ENCODE measurements at places on chromosomes 6 and 20.

DNA sequence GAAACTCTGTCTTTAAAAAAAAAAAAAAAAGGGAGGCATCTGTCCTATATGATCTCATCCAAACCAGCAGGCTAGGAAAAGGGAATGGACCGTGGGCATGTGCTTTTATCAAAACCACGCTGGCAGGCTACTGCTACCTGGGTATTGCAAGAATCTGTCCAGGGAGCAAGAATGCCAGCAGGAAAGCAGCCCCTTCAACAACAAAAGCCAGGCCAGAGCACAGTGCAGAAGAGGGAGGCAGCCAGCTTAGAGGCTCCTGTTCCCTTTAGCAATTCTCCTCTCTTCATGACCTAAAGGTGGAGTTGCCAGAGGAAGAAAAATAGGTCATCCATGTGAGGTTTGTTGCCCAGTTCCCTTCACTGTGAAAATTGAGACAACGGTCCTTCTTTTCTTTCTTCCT lies 18.2 kb downstream of the TBC1D20 start:
- no peak for DNase-seq

DNA sequence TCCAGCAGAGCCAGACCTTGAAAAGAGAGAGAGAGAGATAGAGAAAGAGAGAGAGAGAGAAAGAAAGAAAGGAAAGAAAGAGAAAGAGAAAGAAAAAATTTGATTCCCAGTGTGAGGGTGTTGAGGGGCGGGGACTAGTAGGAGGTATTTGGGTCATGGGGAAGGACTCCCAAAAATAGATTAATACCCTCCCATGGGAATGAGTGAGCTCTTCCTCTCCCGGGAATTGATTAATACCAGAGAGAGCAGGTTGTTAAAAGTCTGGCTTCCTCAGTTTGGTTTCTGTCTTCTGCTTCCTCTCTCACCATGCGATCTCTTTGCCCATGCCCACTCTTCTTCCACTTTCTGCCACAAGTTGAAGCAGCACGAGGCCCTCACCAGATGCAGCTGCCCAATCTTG lies 28.8 kb upstream of the CFAP206 start:
- DNase-seq, result no peak

GRCh38 chr20:33685328-33686099 lies 671 bp downstream of the E2F1 start:
- peak; percentile 37 for DNase-seq

DNA sequence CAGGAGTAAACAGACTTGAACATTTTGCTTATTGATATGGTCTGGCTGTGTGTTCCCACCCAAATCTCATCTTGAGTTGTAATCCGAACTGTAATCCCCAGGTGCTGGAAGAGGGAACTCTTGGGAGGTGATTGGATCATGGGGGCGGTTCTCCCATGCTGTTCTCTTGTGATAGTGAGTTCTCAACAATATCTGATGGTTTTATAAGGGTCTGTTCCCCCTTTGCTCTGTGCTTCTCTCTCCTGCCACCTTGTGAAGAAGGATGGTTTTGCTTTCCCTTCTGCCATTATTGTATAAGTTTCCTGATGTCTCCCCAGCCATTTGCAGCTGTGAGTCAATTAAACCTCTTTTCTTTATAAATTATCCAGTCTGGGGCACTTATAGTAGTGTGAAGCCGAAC lies 40.0 kb downstream of the MYLIP start:
- no peak for DNase-seq

- no peak for DNase-seq
Observed at GRCh38 chr6:94052749-94053148, 633.4 kb upstream of the EPHA7 start.

DNA sequence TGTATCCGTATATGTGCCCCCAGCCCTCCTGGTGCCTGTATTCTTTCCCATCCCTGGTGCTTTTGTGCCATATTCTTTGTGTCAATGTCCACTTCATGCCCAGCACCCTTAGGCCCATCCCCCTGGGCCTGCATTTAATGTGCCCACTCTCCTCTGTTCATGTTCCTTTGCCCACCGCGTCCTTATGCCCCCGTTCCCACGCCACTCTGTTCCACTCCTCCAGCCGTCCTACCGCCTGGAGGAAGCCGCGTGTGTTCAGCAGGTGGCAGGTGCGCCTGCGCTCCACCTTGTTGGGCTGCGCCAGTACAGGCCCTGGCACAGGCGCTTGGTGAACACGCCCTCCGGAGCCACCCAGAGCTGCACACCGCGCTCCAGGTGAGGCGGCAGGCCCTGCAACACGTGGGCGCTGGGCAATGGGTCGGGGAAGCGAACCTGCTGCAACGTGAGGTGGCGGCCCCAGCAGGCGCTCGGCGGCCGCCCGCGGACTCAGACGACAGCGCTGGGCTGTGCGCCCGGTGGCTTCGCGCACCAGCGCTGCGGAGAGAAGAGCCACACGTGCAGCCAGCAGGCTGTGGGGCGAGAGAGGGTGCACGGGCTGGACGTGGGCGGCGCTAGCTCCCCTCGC lies 4.0 kb upstream of the FOXS1 start:
- DNase-seq, result no peak

GRCh38 chr6:3318821-3319540 lies 60.2 kb downstream of the PSMG4 start:
- no peak for DNase-seq

DNA sequence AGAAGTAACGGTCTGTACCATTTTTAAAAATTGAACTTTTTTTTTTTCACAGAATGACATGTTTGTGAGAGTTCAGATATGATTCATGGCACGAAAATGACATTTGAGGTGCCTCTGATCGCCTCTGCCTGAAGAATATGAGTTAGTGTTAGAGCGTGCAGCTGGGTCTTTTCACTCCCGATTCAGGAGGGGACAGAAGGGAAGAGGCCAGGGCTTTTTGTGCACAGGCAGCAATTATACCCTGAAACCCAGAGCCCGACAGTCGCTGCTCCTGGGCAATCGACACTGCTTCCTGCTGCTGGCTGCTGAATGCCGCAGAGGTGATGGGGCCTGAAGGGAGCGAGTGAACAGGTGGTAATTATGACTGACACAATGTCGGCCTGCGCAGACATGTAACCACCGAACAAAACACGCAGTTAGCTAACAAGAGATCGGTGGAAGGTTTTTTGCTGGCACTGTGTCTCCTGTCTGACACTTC lies 652.0 kb upstream of the NOX3 start:
- DNase-seq, result no peak

GRCh38 chr6:36927691-36928546 lies 26.6 kb upstream of the PI16 start:
- no peak for DNase-seq

- no peak for DNase-seq
Observed at GRCh38 chr6:96017070-96017359, 1.2 kb downstream of the FUT9 start.

DNA sequence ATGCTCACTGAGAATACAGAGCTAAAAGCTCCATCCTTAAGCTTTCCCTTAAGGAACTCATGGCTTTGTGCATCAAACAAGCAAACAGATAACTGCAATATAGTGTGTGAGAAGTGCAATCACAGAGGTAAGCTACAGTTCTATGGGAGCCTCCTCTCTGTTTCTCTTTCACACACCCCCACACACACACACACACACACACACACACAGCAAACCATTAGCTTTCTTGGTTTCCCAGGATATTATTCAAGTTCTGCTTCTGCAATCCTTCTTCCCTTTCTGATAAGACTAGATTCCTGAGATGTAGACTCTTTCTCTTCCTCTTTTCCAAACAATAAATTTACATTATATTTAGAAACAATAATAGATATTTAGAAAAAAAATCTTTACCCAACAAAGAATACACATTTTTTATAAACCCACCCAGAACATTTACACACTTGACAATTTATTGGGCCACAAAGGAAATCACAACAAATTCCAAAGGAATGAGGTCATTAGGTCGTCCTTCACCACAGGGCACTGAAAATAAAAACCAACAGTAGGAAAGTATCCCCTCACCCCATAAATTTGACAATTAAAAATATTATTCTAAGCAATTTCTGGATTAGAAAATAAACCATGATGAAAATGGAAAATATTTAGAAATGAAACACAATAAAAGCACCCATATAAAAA lies 9.3 kb upstream of the GFOD1 start:
- DNase-seq, result no peak

GRCh38 chr6:113160306-113161017 lies 696.7 kb upstream of the MARCKS start:
- no peak for DNase-seq

- no peak for DNase-seq
Observed at GRCh38 chr6:47439348-47439668, 38.3 kb upstream of the CD2AP start.

DNA sequence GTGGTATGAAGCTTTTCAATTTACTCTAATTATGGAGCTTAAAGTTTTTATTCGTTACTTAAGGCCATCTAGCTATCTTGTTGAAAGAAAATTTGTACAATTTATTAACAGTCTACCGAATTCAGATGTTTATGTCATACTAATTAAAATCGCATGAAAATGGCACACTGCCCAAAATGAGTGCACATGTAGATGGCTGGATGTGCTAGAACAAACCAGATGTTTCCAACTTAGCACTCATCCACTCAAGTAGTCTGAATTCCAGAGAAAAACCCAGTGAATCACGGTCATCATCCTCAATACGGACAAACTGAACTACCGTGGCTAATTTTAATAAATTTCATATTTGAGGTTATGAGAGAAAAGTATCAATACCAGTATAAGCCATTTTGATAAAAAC lies 70.4 kb downstream of the COL12A1 start:
- DNase-seq, result no peak

- no peak for DNase-seq
Observed at GRCh38 chr6:70956451-70957283, at the start of gene B3GAT2. B3GAT2 (minus strand) TSS chr6:70957060; CDS start chr6:70956429, 631 bp downstream.

DNA sequence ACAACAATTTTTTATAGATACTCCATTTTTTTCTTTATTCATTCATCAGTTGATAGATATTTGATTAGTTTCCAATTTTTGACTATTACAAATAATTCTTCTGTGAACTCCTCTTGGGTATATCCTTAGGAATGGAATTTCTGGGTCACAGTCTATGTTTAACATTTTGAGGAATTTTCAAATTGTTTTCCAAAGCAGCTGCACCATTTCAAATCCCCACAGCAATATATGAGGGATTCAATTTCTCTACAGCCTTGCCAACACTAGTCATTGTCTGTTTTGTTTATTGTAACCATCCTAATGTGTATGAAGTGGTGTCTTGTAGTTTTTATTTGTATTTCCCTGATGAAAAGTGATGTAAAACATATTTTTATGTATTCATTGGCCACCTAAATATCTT lies 320.3 kb upstream of the DEFB112 start:
- DNase-seq, result no peak

DNA sequence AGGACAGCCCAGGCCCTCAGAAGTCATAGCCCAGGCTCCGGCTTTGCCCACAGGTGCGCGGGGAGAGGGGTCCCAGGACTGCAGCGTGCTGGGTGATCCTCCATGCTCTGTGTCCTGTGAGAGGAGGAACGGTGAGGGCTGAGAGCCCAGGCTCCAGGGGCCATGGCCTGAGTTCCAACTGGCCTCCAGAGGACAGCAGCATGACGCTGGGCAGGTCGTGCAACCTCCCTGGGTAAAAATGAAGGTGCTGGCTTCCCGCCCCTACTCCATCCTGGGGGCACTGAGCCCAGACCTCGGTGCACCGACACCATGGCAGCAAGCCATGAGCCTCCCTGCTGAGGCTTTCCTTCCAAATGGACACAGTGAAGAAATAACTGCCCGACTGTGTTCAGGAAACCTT lies 305.4 kb downstream of the TAF4 start:
- no peak for DNase-seq

- no peak for DNase-seq
Observed at GRCh38 chr20:20658123-20658522, 54.3 kb downstream of the RALGAPA2 start.

- DNase-seq, result no peak
Observed at GRCh38 chr6:35170891-35171290, 29.8 kb upstream of the TCP11 start.

GRCh38 chr6:137056121-137056880 lies 11.5 kb upstream of the IL20RA start:
- no peak for DNase-seq

GRCh38 chr6:137497721-137498463 lies 3.7 kb upstream of the OLIG3 start:
- no peak for DNase-seq

- DNase-seq, result no peak
Observed at GRCh38 chr6:395432-396125, 4.0 kb downstream of the IRF4 start.

DNA sequence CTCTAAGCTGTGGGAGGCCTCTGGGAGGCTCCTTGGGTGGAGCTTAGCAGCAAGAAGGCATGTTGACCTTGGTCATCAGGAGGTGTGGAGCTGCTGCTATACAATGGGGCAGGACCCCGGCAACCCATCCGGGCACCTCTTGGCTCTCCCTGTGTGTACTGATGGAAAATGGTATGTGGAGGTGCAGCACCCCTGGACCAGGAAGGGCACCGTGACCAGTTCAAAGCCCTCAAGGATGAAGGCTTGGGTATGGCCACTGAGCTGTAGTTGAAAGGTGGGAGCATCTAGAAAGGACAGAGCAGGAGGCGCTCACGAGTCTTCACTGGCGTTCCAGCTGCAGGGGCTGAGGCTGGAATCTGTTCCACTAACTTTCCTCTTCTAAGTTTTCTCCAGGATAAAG lies 6.7 kb upstream of the IRF4 start:
- DNase-seq, result no peak

DNA sequence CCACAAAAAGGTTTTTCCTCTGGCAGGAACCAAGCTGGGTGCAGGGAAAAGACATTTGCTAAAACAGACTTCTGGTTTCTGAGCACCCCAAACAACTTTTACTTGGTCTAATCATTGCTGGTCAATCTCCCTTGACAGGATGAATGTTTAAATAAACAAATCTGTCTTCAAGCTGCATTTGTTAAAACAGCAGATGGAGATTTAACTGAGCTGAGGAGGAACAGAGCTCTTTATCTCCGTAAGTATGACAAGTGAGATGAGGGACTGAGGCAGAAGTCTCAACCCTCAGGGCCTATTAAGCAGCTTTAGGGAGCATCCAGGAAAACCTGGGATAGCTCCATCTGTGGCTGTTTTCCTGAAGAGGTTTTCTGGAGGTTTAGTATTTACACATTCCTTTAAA lies 40.6 kb downstream of the NINL start:
- DNase-seq, result no peak

DNA sequence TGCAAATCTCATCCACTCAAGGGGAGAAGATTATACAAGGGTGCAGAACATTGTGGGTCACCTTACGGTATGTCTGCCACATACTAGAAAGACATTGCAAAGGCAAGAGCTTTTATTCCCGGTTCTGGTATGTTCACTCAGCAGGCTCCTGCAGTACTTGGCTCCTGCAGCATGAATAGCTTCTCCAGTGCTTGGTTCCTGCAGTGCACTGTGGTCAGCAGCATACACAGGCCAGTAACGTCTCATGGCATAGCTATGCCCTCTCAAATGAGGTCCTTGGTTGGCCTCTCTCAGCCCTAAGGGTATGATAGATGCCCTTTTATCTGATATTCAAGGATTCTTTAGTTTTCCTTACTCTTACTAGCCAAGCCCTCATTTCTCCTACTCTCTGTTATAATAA lies 12.6 kb downstream of the TCP11 start:
- DNase-seq, result no peak

Data from stimulated activated naive CD4-positive, alpha-beta T cell treated with Interleukin-2 at 50 U/mL for 16 hours (primary cell).